Epithelial cell of proximal tubule (primary cell): ENCODE measurements at places on chromosomes 5 and 9.
A peak's percentile ranks its signal among the peaks of the same experiment; 100 is the strongest.

- DNase-seq: no peak
Measured at GRCh38 chr9:124695280-124695890, 75.7 kb downstream of the NR6A1 start.

GRCh38 chr5:180636403-180637075 lies 12.9 kb downstream of the FLT4 start:
- DNase-seq: no peak

DNA sequence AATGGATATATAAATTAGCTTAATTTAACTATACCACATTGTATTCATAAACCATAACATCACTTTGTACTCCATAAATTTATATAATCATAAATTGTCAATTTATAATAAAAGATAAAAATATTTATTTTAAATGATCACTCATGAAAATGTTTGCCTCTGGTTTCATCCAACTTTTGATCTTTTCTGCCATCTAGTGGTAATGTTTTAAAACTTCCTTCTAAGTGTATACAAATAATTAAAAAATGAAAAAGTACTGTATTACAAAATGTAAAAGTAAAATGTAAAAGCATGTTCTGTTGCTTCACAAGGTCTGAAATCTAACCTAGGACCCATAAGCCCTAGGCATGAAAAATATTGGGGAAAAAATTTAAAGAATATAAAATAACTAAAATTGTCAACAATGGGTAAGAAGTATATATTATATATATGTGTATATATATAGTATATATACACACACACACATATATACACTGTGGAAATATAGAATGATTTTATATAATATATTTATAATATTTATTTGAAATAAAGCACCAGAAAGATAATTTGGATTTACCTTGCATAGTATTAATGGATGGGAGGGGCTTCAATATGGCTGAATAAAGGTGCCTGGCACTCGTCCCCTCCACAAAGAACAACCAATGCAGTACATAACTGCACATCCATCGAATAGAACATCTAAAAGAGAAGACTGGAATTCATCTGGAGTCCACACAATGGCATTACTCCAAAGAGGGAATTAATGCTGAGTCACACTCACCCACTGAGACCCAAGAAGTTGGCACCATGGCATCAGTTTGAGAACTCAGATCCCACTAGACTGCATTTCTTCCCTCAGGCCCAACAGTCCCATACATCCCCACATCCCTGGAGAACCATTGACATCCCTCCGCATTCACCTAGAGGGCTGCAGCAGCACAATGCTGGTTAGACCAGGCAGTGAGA lies 32.5 kb downstream of the ANXA1 start:
- no peak for DNase-seq

GRCh38 chr9:129206905-129207304 lies 28.8 kb upstream of the IER5L start:
- no peak for DNase-seq

DNA sequence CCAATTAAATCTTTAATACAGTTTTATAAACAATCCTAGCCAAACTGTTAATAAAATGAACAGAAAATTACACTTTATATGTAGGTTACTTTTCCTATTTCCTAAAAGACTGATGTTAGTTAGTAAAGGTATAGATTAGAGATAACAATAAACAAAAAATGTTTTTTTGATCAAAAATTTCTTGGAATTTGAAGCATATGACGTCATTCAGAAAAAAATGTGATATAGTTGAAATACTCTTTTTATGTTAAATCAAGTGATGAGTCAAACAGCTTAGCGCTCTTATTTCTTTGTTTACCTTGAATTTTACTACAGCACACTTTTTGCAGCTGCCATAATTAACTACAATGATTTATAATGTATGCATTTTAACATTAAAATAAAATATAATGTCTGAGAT lies 195.8 kb downstream of the SLC12A2 start:
- DNase-seq: no peak

DNA sequence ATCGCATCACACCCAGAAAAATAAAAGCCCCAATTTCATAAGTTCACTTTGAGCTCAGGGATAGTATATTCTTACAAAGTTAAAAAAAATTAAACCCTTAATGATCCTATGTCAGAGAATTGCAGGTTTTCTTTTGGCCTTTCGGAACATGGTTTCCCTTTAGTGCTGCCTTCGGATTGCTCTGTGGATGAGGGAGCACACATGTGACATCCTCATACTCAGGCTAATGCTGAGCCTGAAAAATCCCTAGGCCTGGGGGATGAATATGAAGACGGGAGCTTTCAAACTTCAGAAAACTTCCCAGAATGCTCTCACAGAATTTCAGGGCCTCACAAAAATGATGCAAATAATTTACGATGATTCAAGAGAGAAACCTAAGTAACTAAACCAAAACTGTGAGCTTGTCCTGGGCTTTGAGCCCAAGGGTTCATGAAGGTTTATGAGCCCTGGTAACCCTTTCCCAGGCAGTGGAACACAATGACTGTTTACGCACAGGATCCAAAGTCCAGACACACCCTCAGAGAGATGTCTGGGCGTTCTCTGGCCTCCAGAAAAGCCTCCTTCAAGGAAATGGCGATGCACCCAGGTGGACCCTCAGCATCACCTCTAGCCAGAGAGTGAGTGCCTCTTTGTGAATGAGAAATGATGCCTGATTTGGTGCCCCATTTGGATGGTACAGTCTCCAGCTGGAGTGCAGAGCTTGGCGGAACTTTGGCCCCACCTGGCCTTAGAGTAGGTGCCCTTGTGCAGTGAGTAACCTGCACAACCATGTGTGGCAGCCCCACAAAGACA lies 145.4 kb downstream of the ENTREP1 start:
- DNase-seq: peak; percentile 37

GRCh38 chr9:89177012-89177943 lies 1.3 kb downstream of the SHC3 start:
- no peak for DNase-seq

- no peak for DNase-seq
Measured at GRCh38 chr5:142222866-142223558, 101.8 kb downstream of the SPRY4 start.

DNA sequence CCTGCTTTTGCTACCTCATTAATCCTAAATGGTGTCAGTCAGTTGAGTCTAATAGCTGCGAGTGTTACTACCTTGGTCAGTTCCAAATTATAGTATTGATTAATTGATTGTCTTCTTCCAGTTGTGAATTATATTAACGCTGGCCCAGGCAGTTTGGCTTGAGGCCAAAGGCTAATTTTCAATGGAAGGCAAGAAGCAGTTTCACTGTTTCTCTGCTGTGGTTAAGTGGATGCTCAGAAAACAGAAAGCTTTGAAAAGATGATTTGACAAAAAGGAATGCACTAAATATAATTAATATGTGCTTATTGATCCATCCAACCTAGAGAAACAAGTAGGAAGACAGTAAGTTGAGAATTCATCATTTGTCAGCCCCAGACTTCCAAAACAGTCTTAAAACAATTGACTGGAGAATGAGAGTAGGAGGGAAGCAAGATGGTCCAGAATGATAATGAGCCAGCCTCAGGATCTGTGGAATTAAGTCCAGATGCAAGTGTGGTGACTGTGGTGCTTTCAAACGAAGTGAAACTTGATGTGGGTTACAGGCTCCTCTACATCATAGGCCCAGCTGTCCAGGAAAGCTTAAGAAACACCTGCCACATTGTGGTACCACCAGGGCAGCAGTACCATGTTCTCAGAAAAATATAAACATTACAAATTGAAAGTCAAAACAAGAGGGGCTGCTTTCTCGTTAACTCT lies 1371.0 kb upstream of the DMAC1 start:
- no peak for DNase-seq

DNA sequence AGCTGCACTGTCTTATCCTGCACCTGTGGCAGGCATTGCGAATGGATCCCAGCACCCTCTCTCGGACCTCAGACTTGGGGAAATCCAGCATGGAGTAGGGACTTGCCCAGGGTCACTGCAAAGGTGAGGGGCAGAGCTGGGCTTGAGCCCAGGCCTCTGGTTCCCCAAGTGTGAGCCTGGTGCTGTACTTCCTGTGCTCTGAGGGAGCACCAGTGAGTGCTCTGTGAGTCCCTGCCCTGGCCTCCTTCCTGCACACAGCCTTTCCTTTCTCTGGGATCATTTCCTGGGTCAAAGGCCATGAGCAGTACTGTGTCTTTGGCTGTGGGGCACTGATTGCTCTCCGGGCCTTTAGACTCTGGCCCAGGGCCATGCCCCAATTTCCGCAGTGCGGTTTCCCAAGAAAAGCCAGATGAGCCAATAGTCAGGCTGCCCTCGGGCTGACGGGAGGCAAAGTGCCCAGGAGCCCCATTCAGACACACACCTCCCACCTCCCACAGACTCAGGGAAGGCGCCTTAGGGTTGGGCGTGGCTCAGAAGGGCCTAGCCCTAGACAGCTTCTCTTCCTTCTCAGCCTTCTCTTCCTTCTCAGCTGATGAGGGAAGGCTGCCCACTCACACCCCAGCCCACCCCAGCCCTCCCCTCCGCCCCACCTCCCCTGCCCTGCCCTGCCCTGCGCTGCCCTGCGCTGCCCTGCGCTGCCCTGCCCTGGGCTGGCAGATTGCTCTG lies 23.3 kb upstream of the TRIM14 start:
- DNase-seq: no peak

- DNase-seq: no peak
Measured at GRCh38 chr5:13975246-13975645, 30.8 kb upstream of the DNAH5 start.

- no peak for DNase-seq
Measured at GRCh38 chr5:2193142-2193541, 310.4 kb upstream of the IRX4 start.

DNA sequence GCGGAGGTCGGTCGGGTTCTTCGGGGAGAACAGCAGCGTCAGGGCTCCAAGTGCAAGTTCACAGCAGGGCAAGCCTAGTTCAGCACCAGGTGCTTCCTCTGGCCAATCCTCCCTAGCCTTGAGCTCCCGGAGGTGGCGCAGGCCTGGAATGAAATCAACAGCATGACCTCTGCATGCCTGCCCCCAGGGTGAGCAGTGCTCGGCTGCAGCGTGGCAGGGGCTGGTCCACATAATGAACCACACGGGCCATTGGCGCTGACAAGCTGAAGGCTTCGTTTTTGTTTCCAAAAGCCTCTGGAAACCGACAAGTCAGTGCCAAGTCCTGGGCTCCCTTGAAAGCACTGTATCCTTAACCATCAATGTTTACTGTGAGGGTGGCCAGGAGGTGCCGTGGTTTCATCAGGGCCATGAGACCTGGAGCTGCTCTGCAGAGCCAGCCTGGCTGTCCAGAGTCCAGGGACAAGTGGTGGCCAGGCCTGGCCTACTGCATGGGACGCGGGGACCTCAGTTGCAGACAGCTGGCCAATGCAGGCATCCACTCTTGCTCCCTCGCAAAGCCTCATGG lies 2.1 kb upstream of the INPP5E start:
- no peak for DNase-seq

GRCh38 chr9:39587844-39588499 lies 232.5 kb downstream of the SPATA31A1 start:
- no peak for DNase-seq

- no peak for DNase-seq
Measured at GRCh38 chr5:173204185-173204979, 30.6 kb downstream of the NKX2-5 start.

- DNase-seq: no peak
Measured at GRCh38 chr5:142870532-142871362, 100.6 kb downstream of the ARHGAP26 start.

- DNase-seq: no peak
Measured at GRCh38 chr5:173041881-173042762, 14.0 kb upstream of the CREBRF start.

GRCh38 chr5:170809551-170809950 lies 26.0 kb downstream of the GABRP start:
- DNase-seq: peak; percentile 10

- DNase-seq: no peak
Measured at GRCh38 chr5:139164020-139164419, 34.1 kb downstream of the SIL1 start.

DNA sequence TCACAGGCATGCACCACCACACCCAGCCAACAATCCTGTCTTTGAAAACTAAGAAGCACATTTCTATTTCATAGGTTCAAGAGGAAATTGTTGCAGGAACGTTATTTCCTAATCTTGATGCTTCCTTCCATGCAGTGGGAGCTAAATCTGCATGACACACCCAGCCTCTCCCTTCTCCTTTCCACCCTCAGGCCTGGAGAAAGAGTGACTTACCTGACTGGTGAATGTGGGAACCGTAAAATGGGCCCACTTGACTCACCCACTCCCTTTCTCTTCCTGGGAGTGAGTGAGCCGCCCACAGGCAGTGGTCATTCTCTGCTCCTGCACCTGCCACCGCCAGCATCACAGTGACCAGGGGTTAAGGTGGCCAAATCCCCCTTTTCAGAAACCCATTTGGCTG lies 78.2 kb downstream of the C9orf50 start:
- DNase-seq: no peak

- DNase-seq: no peak
Measured at GRCh38 chr5:106172681-106173532, 1497.8 kb downstream of the EFNA5 start.

DNA sequence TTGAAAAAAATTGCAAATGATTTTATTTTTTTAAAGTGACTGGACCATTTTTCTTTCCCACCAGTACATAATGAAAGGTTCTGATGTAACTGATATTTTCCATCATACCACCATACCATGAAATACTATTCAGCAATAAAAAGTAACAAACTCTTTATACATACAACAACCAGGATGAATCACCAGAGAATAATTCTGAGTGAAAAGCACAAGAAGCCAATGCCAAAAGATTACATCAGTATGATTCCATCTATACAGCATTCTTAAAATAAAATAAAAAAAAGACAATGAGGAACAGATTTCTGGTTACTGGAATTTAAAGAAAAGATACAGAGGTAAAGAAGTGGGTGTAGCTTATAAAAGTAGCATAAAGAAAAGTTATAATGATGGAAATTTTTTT lies 423.7 kb upstream of the ST8SIA4 start:
- no peak for DNase-seq

- DNase-seq: no peak
Measured at GRCh38 chr5:912280-913091, 19.8 kb downstream of the TRIP13 start.

- DNase-seq: no peak
Measured at GRCh38 chr5:58071566-58071965, 388.3 kb downstream of the PLK2 start.

- no peak for DNase-seq
Measured at GRCh38 chr9:99005651-99006050, 61.9 kb downstream of the COL15A1 start.

- no peak for DNase-seq
Measured at GRCh38 chr9:13439685-13440476, 160.4 kb upstream of the MPDZ start.

DNA sequence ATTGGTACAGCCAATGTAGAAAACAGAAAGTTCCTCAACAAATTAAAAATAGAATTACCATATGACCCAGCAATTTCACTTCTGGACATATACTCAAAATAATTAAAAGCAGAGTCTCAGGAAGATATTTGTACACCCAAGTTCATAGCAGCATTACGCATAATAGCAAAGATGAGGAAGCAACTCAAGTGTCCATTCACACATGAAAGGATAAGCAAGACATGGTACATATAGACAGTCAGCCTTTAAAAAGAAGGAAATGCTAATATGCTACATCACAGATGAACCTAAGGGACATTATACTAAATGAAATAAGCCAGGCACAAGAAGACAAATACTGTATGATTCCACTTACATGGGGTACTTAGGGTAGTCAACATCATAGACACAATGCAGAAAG lies 76.7 kb downstream of the ANXA2R start:
- no peak for DNase-seq
